ENCODE measurements at places on chromosomes 12 and 14. TPM values are rescaled to one million over a fixed set of nuclear protein-coding genes. Genes with fewer than 3 reads are reported as not detected.

The GALNT9 gene
- 2.6 TPM for total RNA-seq

DNA sequence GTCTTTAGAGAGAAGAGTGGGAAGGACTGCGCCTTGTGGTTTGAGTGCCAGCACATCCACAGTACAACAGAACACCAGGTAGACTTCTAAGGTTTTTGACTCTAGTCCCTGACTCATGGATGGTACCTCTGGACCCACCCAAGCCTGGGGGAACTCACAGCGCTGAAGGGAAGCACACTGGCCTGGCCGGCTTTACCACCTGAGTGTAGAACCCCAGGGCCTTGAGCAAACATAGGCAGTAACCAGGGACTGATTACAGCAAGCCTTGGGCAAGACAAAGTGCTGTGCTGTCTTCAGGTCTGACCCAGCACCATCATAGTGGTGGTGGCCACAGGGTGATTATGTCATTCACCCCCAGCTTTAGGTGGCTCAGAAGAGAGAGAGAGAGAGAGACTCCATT, 17.2 kb downstream of the EML5 start:
- no peaks in the 10 kb centered on the region for H3K27me3 ChIP-seq
- no peak overlapping the region for H3K27ac ChIP-seq
- no peaks in the 10 kb centered on the region for H3K36me3 ChIP-seq
- H3K4me3 ChIP-seq: no peak overlapping the region
- DNase-seq: no peak

- DNase-seq: no peak
- no peak overlapping the region for H3K4me3 ChIP-seq
- no peaks in the 10 kb centered on the region for H3K36me3 ChIP-seq
- peaks cover 2% of the 10 kb centered on the region for H3K4me1 ChIP-seq
These were observed 42.4 kb downstream of the ITPK1 start for GRCh38 chr14:93073358-93073707.

- H3K27me3 ChIP-seq: no peaks in the 10 kb centered on the region
- H3K27ac ChIP-seq: no peak overlapping the region
- no peak for DNase-seq
- H3K4me3 ChIP-seq: no peak overlapping the region
- peaks cover 39% of the 10 kb centered on the region for H3K36me3 ChIP-seq
- no peaks in the 10 kb centered on the region for H3K4me1 ChIP-seq
These were observed 58.4 kb upstream of the SAV1 start for GRCh38 chr14:50726372-50727107.

GRCh38 chr12:124352839-124353238, 57.9 kb downstream of the RFLNA start:
- no peak overlapping the region for H3K4me3 ChIP-seq
- no peak overlapping the region for H3K27ac ChIP-seq
- peaks cover 15% of the 10 kb centered on the region for H3K36me3 ChIP-seq
- no peaks in the 10 kb centered on the region for H3K27me3 ChIP-seq
- DNase-seq: no peak
- H3K4me1 ChIP-seq: no peaks in the 10 kb centered on the region

DNA sequence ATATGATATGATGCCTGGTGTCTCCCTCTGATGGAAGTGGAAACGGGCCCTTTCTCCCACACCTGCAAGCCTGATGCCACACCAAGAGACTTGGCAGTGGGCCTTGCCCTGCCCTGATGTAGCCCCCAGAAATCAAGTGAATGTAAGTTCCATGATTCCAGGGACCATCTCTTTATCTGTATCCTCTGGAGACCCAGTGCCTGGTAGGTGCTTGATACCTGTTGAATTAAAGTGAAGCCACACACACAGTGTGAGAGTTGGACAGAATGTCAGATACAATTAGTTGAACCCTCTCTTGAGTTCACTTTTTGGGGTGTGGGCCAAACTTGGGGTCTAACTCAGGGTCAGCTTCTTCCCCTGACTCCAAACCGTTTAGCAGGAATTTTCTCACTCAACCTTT, 4.8 kb upstream of the RAB35 start:
- no peak overlapping the region for H3K4me3 ChIP-seq
- H3K36me3 ChIP-seq: no peaks in the 10 kb centered on the region
- H3K4me1 ChIP-seq: peaks cover 14% of the 10 kb centered on the region

The PLEKHG7 gene
- not detected for total RNA-seq

GRCh38 chr14:77139540-77140358, 1.8 kb downstream of the ZDHHC22 start:
- peak overlapping the region; percentile 62 for H3K4me3 ChIP-seq
- H3K4me1 ChIP-seq: peaks cover 21% of the 10 kb centered on the region
- H3K36me3 ChIP-seq: no peaks in the 10 kb centered on the region
- H3K27me3 ChIP-seq: no peaks in the 10 kb centered on the region
- H3K27ac ChIP-seq: no peak overlapping the region

- H3K4me3 ChIP-seq: no peak overlapping the region
- H3K27ac ChIP-seq: no peak overlapping the region
- no peak for DNase-seq
- H3K36me3 ChIP-seq: no peaks in the 10 kb centered on the region
These were observed 182.3 kb downstream of the SLC41A2 start for GRCh38 chr12:104775731-104776231.

- no peaks in the 10 kb centered on the region for H3K4me1 ChIP-seq
- H3K27me3 ChIP-seq: no peaks in the 10 kb centered on the region
- no peak overlapping the region for H3K27ac ChIP-seq
- no peak overlapping the region for H3K4me3 ChIP-seq
- no peaks in the 10 kb centered on the region for H3K36me3 ChIP-seq
- DNase-seq: no peak
These were observed 270.3 kb downstream of the CCDC91 start for GRCh38 chr12:28460420-28461130.

GRCh38 chr12:6627616-6628015, 8.1 kb downstream of the LPAR5 start:
- H3K4me1 ChIP-seq: peaks cover 15% of the 10 kb centered on the region
- no peak overlapping the region for H3K4me3 ChIP-seq
- DNase-seq: no peak
- no peaks in the 10 kb centered on the region for H3K27me3 ChIP-seq
- no peak overlapping the region for H3K27ac ChIP-seq

GRCh38 chr12:111766608-111767361, at the start of gene ALDH2:
Gene ALDH2, plus strand, starts transcription at chr12:111766933. Its CDS starts 50 bp downstream, at chr12:111766983.
- H3K27ac ChIP-seq: peak within 1 kb of the TSS; percentile 43
- H3K36me3 ChIP-seq: no peaks in the 10 kb centered on the region
- H3K4me1 ChIP-seq: peaks cover 19% of the 10 kb centered on the region
- peak; percentile 6 for DNase-seq
- peak within 1 kb of the TSS; percentile 85 for H3K4me3 ChIP-seq

GRCh38 chr12:75815756-75816155, 215.8 kb downstream of the PHLDA1 start:
- H3K36me3 ChIP-seq: no peaks in the 10 kb centered on the region
- no peaks in the 10 kb centered on the region for H3K27me3 ChIP-seq
- H3K4me1 ChIP-seq: peaks cover 70% of the 10 kb centered on the region
- DNase-seq: no peak

- no peaks in the 10 kb centered on the region for H3K4me1 ChIP-seq
- 0 out of 2 replicates have a peak, but pooled peaks cover 5% of the 10 kb centered on the region for H3K27me3 ChIP-seq
- H3K4me3 ChIP-seq: no peak overlapping the region
- H3K36me3 ChIP-seq: no peaks in the 10 kb centered on the region
- no peak overlapping the region for H3K27ac ChIP-seq
These were observed 589 bp upstream of the HVCN1 start for GRCh38 chr12:110689281-110690126.

The RTN1 gene
- total RNA-seq: 0.57 TPM

DNA sequence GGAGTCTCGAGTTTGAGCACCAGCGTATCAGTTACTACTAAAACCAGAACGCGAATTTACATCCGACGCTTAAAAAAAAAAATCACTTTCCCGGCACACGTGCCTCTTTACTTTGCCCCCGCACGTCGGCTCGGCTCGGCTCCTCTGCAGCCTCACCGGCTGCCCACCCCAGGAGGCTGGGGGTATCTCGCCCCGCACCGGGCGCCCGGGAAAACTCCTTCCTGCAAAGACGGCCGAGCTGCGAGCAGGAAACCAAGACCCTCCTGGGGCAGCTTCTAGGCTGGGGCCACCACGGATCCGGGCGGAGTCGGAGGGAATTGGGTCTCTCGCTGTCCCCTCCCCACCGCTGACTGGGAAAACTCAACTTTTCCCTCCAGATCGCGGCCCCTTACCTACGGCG, 610 bp downstream of the VSIG10 start:
- H3K27me3 ChIP-seq: no peaks in the 10 kb centered on the region
- no peaks in the 10 kb centered on the region for H3K36me3 ChIP-seq
- peaks cover 33% of the 10 kb centered on the region for H3K4me1 ChIP-seq
- H3K4me3 ChIP-seq: peak overlapping the region; percentile 83

The KRT71 gene
- not detected for total RNA-seq

DNA sequence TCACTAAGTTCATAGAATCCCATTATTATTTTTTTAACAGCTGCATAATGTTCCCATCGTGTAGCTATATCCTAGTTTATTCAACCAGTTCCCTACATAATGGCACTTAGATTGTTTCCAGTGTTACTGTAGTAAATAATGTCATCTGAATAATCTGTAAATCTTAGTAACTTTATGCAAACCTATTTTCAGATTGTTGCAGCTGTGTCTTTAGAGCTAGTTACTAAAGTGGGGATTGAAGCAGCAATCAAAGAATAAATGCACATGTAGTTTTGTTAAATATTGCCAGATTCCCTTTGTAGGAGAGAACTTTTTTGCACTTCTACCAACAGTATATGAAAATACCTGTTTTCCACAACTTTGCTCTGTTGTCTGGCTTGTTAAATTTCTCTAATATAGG, 13.1 kb downstream of the ARID2 start:
- no peak overlapping the region for H3K4me3 ChIP-seq
- no peaks in the 10 kb centered on the region for H3K4me1 ChIP-seq
- no peak for DNase-seq
- no peak overlapping the region for H3K27ac ChIP-seq

GRCh38 chr12:109113661-109114321, 2.6 kb upstream of the ACACB start:
- H3K27me3 ChIP-seq: no peaks in the 10 kb centered on the region
- DNase-seq: no peak
- H3K4me1 ChIP-seq: no peaks in the 10 kb centered on the region
- peaks cover 3% of the 10 kb centered on the region for H3K36me3 ChIP-seq
- no peak overlapping the region for H3K4me3 ChIP-seq
- H3K27ac ChIP-seq: no peak overlapping the region

- no peak overlapping the region for H3K4me3 ChIP-seq
- H3K27me3 ChIP-seq: no peaks in the 10 kb centered on the region
- H3K36me3 ChIP-seq: no peaks in the 10 kb centered on the region
- H3K4me1 ChIP-seq: no peaks in the 10 kb centered on the region
These were observed 151.2 kb downstream of the AKAP6 start for GRCh38 chr14:32480337-32480736.

DNA sequence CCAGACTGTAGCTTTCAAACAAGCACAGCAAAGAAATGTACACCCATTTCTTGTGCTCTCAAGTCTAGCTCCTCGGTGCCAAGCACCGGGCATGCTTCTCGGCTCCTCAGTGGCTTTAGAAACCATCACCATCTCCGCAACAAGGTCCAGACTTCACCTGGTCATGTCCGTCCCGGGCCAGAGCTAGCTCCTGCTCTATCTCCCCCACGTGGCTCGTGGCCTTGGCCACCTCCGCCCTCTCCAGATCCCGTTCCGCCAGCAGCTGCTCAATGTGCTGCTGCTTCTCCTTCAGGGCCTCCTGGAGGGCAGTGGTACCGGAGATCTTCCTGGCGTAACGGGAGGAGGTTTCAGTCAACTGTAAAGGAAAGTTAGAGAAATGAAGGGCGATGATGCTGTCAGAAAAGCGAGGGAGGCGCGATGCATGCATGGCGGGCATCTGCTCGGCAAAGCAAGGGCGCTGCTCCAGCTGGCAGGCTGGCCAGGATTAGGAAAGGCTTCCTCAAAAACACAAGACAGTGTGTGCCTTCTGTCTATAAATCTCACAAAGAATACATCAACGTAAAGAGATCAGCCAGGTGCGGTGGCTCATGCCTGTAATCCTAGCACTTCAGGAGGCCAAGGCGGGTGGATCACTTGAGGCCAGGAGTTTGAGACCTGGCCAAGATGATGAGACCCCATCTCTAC, 67.4 kb downstream of the CLIP1 start:
- no peak overlapping the region for H3K4me3 ChIP-seq
- H3K4me1 ChIP-seq: no peaks in the 10 kb centered on the region
- H3K27ac ChIP-seq: no peak overlapping the region

- no peak overlapping the region for H3K27ac ChIP-seq
- 0 out of 2 replicates have a peak, but pooled peaks cover 6% of the 10 kb centered on the region for H3K36me3 ChIP-seq
- no peaks in the 10 kb centered on the region for H3K4me1 ChIP-seq
- no peak for DNase-seq
These were observed 60.0 kb downstream of the DCAF5 start for GRCh38 chr14:69092840-69093422.

The SERPINA10 gene
- not detected for total RNA-seq

DNA sequence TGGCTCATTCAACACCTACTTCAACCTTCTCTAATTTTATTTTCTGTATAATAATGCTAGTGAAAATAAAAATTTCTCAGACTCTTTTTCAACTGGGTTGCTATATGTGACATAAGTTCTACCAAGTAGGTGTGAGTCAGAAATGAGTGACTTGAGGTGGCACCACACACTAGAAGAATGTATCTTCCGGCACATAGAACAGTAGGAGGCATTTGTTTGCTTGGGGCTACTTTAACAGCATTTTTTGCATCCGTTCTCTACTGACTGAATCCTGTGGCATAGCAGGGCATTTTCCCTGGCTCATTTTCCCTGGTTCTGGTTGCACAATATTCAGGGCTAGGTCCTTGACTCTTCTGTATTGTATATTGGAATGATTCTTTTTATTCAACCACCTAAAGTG, 194.0 kb upstream of the SLC16A7 start:
- H3K27ac ChIP-seq: no peak overlapping the region
- H3K36me3 ChIP-seq: no peaks in the 10 kb centered on the region
- no peaks in the 10 kb centered on the region for H3K4me1 ChIP-seq

DNA sequence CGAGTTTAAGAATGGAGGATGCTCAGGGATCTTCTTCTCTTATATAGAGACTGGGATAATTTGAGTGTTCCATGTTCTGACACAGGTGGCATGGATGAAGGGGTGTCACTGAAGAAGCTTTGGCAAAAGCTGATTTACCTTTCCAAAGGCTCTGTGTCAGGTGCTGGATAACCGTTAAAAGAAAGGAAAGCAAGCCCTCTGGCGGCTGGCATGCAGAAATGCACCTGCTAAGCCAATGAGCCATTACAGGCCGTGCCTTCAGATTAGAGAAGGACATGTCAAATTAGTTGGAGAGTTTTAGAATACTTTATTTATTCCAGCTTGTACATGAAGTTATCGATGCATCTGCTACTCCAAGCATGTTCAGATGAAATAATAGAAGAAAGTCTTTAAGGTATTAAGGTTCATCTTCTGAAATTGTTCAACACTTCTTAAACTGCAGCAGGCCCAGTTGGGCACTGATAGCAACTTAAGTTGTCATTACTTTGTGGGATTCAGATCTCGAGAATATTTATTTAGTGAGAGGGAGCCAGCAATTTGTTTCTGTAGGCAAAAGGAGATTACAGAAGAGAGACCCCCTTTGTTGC, 678.2 kb downstream of the NRXN3 start:
- H3K36me3 ChIP-seq: no peaks in the 10 kb centered on the region
- DNase-seq: peak; percentile 18
- no peak overlapping the region for H3K27ac ChIP-seq
- no peak overlapping the region for H3K4me3 ChIP-seq
- H3K4me1 ChIP-seq: no peaks in the 10 kb centered on the region
- H3K27me3 ChIP-seq: no peaks in the 10 kb centered on the region

The OTOGL gene
- not detected for total RNA-seq

The ACYP1 gene
- 30.7 TPM for total RNA-seq

The SYCP3 gene
- not detected for total RNA-seq

Data from HCT116 (cell line).